HT-29 (cell line): ENCODE measurements at places on chromosomes 4 and X.

DNA sequence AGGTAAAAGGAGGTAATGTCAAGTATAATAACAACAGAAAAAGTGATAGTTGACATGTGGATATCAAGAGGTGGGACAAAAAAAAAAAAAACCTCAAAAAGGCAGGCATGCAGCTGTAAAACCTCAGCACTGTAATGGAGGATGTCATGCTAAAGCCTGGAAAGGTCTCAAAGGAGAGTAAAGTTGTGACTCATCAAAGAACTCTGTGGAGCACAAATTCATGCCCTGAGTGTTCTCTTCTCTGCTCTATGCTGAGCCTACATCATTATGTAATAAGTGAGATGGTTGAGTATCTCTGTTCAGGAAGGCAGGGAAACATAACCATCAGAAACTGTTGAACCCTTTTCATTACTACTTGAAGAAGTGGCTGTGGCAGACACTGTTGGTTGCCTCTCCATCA, 597.8 kb downstream of the BCOR start:
- DNase-seq: no peak

- DNase-seq: no peak
Measured at GRCh38 chrX:17465201-17465600, 90.2 kb downstream of the NHS start.

- DNase-seq: no peak
Measured at GRCh38 chr4:48832571-48832970, 1.7 kb downstream of the OCIAD1 start.

GRCh38 chr4:13920901-13921300, 293.4 kb upstream of the BOD1L1 start:
- peak; percentile 74 for DNase-seq

DNA sequence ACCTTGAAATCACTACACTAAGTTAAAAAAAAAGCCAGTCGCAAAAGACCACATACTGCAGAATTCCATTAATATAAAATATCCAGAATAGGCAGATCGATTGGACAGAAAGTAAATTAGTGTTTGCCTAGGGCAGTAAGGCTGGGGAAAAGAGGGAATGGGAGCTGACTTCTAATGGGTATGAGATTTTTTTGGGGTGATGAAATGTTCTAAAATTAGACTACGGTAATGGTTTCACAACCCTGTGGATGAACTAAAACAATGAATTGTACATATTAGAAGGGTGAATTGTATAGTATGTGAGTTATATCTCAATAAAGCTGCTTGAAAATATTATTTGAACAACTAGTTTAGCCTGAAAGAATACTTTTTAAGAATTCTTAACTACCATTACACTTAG, 6.7 kb upstream of the GPRIN3 start:
- DNase-seq: no peak
